ENCODE measurements at places on chromosomes 4 and X.

GRCh38 chr4:72977936-72978485 lies 91.5 kb downstream of the COX18 start:
- no peak for DNase-seq

GRCh38 chrX:110374559-110374958 lies 15.9 kb downstream of the RTL9 start:
- DNase-seq: no peak

DNA sequence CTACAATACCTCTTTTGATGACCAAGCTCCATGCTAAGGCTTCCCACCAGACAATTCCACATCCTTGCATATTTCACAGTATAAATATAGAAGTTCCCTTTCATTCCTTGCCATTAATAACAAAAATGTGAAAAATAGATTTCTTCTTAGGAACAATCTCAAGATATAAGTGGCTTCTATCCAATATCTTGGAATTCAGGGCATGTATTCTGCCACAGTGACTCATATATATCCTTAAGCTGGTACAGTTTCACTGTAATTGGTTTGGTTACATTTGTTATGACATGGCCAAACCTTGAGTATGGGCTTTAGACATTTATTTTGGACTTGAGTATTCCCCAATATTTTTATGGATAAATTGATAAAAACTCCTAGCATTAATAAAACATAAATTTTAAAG lies 181.7 kb upstream of the DDX53 start:
- no peak for DNase-seq

DNA sequence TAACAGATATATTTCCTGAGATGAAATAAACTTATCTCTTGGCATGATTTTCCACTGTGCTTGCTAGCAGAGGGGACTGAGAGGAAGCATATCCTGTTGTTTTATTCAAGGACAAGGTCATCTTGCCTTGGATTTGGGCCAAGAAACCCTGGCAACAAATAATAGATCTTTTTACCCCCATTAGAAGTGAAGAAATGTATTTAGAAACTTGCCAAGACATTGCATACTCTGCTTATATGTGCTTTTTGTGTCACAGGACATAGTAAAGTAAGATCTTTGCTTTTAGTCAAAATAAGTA lies 170.2 kb downstream of the RAPGEF2 start:
- DNase-seq: no peak

DNA sequence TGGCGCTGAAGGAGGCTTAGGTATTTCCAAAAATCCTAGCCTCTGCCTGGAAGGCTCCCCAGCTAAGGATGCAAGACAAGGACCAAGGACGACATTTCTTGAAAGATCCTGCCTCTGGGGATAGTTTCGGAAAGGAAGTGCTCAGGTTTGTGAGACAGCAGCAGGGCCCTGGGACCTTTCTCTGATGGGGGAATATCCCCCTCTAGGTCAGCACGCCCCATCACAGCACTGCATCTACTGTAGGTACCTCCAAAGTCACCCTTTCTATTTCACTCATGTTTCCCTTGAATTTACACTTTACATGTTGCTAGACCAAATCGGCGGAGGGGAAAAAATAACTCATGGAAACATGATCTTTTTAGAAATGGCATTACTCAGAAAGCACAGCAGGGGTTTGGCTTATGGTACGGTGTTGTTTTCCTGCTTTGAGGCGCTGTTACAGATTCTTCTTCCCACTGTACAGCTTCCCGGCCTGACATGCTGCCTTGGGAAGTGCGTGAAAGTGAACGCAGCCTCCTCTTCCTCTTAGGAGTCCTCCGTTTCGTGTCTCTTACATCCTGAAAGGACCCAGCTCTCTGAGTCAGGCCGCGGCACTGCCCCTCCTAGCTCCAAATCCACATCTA lies 77.2 kb upstream of the DHRSX start:
- no peak for DNase-seq
